ENCODE measurements at places on chromosomes 11 and 22.

DNA sequence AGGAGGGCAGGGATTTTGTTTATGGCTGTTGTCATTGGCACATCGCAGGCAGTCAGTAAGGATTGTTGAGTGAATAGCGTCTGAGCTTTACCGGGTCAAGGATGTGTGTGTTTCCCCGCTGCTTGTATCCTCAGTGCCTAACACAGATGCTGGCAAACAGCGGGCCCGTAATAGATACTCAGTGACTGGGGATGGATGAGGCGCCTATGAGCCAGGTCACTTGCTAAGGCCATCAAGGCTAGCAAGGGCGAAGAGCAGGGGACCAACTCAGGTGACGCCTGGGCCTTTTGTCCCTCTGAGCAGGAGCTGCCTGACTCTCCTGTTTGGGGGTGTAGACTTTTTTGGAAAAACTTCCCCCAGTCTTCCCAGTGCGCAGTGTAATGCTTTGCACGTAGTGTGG lies 118.1 kb downstream of the HIPK3 start:
- no peak for DNase-seq

GRCh38 chr11:2574043-2574552 lies 125.7 kb downstream of the KCNQ1OT1 start:
- DNase-seq: no peak

DNA sequence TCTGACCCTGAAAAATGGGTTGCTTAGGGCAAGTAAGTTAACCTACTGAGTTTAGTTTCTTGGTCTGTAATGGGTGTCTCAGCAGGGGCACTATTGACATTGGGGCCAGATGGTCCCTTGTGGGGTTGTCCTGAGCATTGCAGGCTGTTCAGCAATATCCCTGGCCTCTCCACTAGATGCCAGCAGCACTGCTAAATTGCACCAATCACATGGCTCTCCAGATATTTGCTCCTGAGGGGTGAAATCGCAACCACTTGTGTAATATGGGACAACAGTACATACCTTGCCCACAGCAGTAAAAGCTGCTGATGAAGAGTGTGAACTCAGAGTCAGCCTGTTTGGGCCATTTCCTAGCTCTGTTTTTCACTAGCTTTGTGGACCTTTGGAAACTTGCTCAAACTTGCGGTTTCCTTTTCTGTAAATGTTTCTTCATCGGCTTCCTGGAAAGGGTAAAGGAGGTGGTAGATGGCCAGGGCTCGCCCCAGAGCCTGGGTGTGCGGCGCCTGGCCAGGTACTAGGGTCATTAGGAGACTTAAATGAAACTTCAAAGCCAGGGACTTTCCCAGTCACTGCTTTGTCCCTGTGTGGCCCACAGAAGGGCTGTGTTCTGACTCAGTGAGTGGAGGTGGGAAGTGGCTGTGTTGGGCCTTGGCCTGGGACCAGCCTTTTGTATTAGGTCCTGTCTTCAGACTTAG lies 13.0 kb downstream of the NCF4 start:
- no peak for DNase-seq

DNA sequence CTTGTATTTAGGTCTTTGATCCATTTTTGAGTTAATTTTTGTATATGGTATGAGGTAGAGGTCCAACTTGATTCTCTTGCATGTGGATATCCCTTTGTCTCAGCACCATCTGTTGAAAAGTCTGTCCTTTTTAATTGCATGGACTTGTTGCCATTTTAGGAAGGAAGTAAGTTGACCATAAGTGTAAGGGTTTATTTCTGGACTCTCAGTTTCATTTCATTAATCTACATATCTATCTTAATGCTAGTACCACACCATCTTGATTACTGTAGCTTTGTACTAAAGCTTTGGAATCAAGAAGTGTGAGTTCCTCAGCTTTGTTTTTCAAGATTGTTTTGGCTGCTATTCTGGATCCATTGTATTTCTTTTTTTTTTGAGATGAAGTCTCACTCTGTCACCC lies 31.4 kb downstream of the CBL start:
- DNase-seq: no peak

DNA sequence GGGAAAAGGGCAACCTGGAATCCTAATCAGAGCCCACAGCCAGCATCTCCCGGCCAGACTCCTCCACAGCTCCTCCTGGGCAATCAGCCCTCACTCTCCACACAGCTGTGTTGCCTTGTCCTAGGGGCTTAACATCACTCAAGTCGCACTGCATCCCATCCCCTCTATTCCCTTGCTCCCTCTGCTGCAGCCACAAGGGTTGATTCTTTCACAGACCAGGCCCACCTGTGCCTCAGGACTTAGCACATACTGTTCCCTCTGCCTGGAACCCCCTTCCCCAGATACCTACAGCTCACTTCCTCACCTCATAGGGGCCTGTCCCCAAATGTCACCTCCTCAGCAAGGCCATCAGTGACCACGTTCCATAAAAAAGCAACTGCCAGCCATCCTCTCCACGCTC lies 18.4 kb downstream of the SPATA19 start:
- DNase-seq: no peak

GRCh38 chr11:250274-250673 lies 13.5 kb downstream of the PSMD13 start:
- no peak for DNase-seq
